Endothelial cell of umbilical vein (primary cell): ENCODE measurements at places on chromosomes 3 and 15. TPM values are rescaled to one million over a fixed set of nuclear protein-coding genes. Genes with fewer than 3 reads are reported as not detected.

Gene SAMD7
- not detected in 2 replicates for total RNA-seq

Gene SYNM
- 10.2 and 20.4 TPM in 2 replicates for total RNA-seq

Gene NANOGP8
- total RNA-seq = not detected in 2 replicates

Gene MORC1
- not detected in 2 replicates for total RNA-seq

Gene HDC
- not detected in 2 replicates for total RNA-seq

Gene TM6SF1
- 26.5 and 26.8 TPM in 2 replicates for total RNA-seq

Gene CLDND1
- 93.1 and 101 TPM in 2 replicates for total RNA-seq

Gene ACAN
- total RNA-seq = not detected in 2 replicates

Gene SPINT1
- total RNA-seq = 3.6 and 4.2 TPM in 2 replicates

Gene CEMIP
- not detected in 2 replicates for total RNA-seq

Gene EFHB
- 0.82 and 0.99 TPM in 2 replicates for total RNA-seq

Gene CLDN16
- not detected in 2 replicates for total RNA-seq

Gene LARP6
- 16.9 and 25.2 TPM in 2 replicates for total RNA-seq

Gene OR5K2
- not detected in 2 replicates for total RNA-seq

Gene GOLGA8M
- 1.0 and 1.6 TPM in 2 replicates for total RNA-seq

Gene MESP1
- total RNA-seq = 1.0 and 1.7 TPM in 2 replicates

Gene SKOR1
- total RNA-seq = 0.09 and 0.15 TPM in 2 replicates

Gene UBA7
- total RNA-seq = 41.9 and 57.4 TPM in 2 replicates

Gene GPR176
- total RNA-seq = 35.3 and 39.8 TPM in 2 replicates

Gene RGMA
- total RNA-seq = 0.13 TPM in 1 of 2 replicates, not detected in the other
